Hematopoietic multipotent progenitor cell treated with erythropoietin and hydrocortisone succinate and interleukin-3 and kit ligand, for 8 days (in vitro differentiated cells): ENCODE measurements at places on chromosomes 7 and 10.

DNA sequence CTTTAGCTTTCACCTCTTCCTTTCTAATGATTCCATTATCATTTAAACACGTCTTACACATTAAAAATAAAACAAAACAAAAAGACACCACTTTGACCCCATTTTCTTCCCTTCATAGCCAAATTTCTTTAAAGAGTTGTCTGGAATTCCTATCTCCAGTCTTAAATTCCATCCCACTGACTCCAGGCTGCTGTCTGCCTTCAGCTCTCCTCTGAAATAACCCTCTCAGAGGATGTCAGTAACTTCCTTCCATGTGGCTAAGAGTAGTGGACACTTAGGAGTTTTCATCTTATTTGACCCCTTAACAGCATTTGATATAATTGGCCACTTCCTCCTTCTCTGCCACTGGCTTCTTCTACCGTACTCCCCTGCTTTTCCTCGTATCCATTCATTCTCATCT lies 69.6 kb upstream of the MKX start:
- DNase-seq = no peak

DNA sequence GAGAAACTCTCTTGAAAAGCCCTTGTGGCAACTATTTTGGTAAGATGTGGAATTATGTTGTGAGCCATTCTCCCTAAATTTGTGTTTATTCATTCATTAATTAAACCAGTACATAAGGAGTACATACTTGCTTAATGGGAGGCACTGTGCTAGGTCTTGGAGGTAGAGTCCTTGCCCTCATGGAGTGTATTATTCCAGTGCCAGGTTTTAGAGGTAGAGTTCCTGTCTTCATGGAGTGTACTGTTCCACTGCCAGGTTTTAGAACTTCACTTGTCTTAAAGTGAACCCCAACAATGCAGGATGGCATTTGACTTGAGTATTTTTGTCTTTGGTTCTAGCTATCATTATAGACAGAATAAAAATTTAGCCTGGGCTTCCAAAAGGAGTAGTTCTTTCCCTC lies 8.8 kb downstream of the MXI1 start:
- DNase-seq = peak; percentile 43

- DNase-seq = no peak
Measured at GRCh38 chr10:121935702-121936101, 7.9 kb upstream of the ATE1 start.

DNA sequence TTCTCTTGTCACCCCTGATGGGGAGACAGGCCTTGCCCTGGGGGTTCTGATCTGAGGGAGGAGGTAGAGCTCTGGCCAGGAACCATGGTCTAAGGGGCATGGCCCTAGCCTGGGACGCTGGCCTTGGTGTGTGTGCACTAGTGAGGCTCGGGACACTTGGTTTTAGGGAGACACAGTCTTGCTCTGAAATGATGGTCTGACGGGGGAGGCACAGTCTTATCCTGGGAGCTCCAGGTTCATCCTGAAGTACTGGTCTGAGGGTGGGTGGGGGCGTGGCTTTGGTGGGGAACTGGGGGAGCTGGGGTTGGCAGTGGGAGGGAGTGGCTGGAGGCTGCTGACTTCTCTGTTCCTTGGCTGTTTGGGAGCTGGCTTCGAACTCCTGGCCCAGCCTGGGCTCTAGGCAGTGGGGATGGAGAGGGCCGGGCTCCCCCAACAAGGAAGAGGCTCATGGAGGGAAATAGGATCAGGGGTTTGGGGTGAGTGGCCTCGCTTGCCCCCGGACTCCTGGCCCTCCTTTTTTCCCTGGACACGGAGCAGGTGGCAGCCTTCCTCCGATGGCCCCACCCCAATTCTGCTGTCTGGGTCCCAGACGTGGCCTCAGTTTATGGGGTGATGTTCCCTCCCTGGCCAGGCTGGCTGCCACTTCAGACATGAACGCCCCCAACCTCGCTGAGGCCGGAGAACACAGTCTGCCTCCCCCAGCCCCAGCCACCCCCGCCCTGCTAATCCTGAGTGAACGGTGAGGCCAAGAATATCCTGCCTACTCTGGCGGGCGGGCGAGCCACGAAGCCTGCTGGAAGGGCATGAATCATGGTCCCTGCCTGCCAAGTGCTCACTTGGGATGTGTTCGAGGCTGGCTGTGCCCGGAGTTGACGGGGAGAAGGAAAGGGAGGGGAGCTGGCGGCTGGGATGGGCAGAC lies 43.5 kb downstream of the TMEM270 start:
- no peak for DNase-seq

DNA sequence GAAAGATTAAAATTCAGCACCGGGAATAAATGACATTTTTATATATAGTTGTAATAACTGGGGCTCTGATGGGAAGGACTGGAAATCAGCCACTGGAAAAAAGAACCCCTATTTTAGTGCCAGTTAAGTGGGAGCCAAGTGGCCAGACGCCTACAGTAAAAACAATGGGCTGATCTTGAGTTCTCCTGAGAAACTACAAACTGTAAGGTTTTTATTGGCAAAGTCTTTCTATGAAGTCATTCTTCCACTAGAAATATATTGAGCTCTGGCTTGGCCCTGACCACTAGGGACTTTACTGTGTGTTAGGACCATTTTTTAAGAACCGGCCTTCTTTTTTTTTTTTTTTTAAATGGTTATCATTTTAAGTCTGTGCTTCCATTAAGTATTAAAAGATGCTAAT lies 79.6 kb downstream of the ZNF22 start:
- DNase-seq = no peak

- DNase-seq = peak; percentile 67
Measured at GRCh38 chr10:101693978-101694673, 844 bp downstream of the FBXW4 start.
